ENCODE measurements at places on chromosomes 7 and 10. TPM values are rescaled to one million over a fixed set of nuclear protein-coding genes. Genes with fewer than 3 reads are reported as not detected.

GRCh38 chr10:83372646-83373045 lies 766.7 kb upstream of the GHITM start:
- no peak for DNase-seq
- no peaks in the 10 kb centered on the region for H3K36me3 ChIP-seq
- H3K4me3 ChIP-seq = no peak overlapping the region
- no peak overlapping the region for H3K27ac ChIP-seq
- no peaks in the 10 kb centered on the region for H3K27me3 ChIP-seq

- H3K27ac ChIP-seq = no peak overlapping the region
- H3K4me3 ChIP-seq = no peak overlapping the region
- no peak for DNase-seq
- no peaks in the 10 kb centered on the region for H3K4me1 ChIP-seq
- no peaks in the 10 kb centered on the region for H3K27me3 ChIP-seq
- no peaks in the 10 kb centered on the region for H3K36me3 ChIP-seq
These were observed 47.8 kb upstream of the PPP2R2D start for GRCh38 chr10:131852823-131853609.

- no peaks in the 10 kb centered on the region for H3K27me3 ChIP-seq
- no peak overlapping the region for H3K4me3 ChIP-seq
- H3K27ac ChIP-seq = no peak overlapping the region
- no peak for DNase-seq
These were observed 34.5 kb downstream of the MTPN start for GRCh38 chr7:135942614-135943013.

GRCh38 chr10:126704649-126705048 lies 34.2 kb upstream of the C10orf90 start:
- H3K27me3 ChIP-seq = no peaks in the 10 kb centered on the region
- no peak for DNase-seq
- no peaks in the 10 kb centered on the region for H3K36me3 ChIP-seq
- no peak overlapping the region for H3K27ac ChIP-seq

The NYAP1 gene
- polyA plus RNA-seq = not detected

The FANK1 gene
- 0.16 TPM for polyA plus RNA-seq

All from GM12878 (cell line).